ENCODE measurements at places on chromosomes 4 and X.

- no peak for DNase-seq
Measured at GRCh38 chrX:129959493-129959832, 23.0 kb upstream of the BCORL1 start.

- no peak for DNase-seq
Measured at GRCh38 chr4:129748991-129749390, 653.0 kb downstream of the C4orf33 start.

- no peak for DNase-seq
Measured at GRCh38 chr4:74942251-74942917, 9.5 kb downstream of the PARM1 start.

- no peak for DNase-seq
Measured at GRCh38 chrX:13688384-13688957, 457 bp upstream of the RAB9A start.

- peak; percentile 1 for DNase-seq
Measured at GRCh38 chr4:81874661-81875515, 403.2 kb upstream of the RASGEF1B start.

GRCh38 chr4:84495794-84496261, 3.3 kb downstream of the NKX6-1 start:
- DNase-seq: no peak

DNA sequence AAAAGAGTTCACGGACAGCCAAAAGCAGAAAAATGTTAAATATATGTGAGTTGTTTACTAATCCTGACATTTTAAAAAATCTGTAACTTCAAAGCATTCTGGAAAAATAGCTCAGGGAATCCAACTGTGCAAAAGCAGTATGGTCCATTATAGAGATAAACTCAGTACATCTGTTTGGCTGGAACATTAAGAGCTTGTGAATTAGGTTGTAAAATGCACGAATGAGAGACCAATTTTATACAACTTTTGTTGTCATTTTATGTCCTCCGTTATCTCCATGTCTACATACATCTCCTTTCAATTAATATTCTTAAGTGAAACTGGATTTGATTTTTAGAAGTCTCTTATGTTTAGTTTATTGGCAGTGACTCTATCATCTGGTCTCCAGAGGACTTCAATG, 367.0 kb upstream of the ATOH1 start:
- no peak for DNase-seq

DNA sequence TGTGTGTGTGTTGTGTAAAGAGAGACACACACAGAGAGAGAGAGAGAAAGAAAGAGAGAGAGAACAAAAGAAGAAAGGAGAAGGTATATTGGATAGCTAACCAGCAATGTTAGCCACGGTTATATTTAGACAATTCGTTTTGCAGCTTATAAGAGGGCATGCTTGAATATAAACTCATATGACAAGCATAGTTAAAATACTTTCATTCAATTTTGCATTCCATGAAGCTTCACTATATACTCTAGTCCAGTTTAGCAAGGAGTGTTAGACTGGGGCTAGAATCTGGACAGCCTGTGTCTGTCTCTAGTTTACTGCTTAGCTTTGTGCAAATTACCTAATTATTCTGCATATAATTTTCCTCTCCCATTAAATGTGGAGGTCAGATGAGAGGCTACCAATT, 525.9 kb upstream of the ZFP42 start:
- DNase-seq: no peak

- DNase-seq: no peak
Measured at GRCh38 chr4:174631901-174632758, 109.8 kb upstream of the HPGD start.

GRCh38 chr4:4568806-4569427, 27.1 kb upstream of the STX18 start:
- no peak for DNase-seq

DNA sequence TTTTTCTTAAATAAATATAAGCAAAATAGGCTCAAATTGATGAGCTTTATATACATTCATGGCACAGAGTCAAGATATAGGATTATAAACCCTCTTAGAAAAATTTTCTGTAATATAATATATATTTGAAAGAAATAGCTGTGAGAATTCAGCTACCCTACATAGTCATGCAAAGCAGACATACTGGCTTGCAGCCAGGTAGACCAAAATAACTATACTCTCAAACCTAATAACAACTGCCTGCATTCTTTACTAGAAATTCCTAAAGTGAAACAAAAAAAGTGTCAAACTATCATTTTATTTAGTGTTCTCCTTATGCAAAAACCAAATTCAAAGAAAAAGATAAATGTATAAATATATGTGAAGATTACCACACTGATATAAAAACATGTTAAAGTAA, 1390.2 kb downstream of the C4orf33 start:
- no peak for DNase-seq

DNA sequence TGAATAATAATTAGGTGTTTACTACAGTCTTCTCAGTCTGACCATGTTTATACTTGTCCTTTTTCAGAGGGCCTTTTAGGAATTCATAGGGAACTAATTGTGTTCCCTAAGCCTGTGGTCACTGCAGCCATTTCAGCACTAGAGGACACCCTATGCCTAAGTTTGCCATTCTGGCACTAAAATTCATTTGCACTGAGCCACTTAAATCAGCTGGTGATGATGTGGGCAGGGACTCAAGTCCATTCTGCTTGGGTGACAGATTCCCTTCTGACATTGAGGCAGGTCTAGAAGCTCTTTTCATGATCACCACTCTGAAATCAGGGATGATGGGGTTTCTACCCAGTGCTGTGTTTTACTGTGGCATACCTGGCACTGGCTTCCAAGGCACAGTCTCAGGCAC, 1178.9 kb upstream of the DIAPH2 start:
- no peak for DNase-seq

- DNase-seq: no peak
Measured at GRCh38 chr4:179583221-179583620, 2141.0 kb upstream of the AGA start.

- DNase-seq: no peak
Measured at GRCh38 chr4:40337523-40337922, 2.4 kb downstream of the CHRNA9 start.

GRCh38 chr4:73683033-73683432, 57.3 kb upstream of the CXCL8 start:
- DNase-seq: no peak

- DNase-seq: no peak
Measured at GRCh38 chr4:158877069-158877468, 108.2 kb downstream of the FNIP2 start.

DNA sequence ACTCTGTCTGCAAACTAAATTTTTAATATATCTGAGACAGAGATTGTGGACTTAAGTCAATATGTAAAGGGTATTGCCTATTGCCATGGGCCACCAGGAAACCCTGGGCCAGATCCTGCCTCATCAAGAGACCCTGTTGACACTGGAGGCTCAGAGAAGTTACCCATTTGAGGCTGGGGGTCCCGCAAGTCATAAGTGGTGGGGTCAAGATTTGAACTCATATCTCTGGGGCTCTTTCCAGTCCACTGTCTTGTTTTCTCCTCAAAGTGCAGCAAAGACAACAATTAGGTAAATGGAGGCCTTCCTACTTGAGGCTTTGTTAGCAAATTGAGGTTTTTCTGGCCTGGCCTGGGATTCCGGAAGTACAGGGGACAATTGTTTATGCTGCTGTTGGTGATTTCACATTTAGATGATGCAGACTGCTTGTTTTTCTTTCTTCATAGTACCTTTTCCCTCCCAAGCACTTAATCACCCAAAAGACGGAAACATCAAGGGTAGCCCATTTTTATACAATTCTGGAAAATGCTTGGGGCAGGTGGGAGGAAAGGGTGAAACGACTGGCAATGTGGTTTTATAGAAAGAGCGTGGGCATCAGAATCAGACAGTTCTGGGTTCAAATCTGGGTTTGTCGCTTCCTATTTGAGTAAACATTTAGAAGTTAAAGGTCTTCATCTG, 160.0 kb downstream of the SMIM20 start:
- no peak for DNase-seq

GRCh38 chr4:124203613-124204238, 508.8 kb downstream of the ANKRD50 start:
- no peak for DNase-seq

GRCh38 chr4:37392521-37393255, 148.1 kb downstream of the NWD2 start:
- no peak for DNase-seq

DNA sequence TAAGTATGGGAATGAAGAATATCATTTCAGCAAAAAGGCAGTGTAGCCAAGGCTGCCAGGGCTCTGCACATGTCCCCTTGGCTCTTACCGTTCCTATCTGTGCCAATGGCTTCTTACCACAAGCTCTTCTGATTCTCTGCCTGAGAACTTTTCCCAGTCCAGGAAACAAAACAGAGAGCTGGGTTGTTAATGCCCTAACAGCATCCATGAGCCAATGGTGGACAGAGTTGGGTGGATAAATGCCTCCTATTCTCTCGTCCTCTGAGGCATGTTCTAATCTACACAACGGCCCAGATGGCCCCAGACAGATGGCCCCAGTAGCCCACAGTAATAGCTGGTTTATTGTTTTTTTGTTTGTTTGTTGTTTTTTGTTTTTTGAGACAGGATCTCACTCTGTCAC, 28.0 kb downstream of the SCD5 start:
- no peak for DNase-seq

DNA sequence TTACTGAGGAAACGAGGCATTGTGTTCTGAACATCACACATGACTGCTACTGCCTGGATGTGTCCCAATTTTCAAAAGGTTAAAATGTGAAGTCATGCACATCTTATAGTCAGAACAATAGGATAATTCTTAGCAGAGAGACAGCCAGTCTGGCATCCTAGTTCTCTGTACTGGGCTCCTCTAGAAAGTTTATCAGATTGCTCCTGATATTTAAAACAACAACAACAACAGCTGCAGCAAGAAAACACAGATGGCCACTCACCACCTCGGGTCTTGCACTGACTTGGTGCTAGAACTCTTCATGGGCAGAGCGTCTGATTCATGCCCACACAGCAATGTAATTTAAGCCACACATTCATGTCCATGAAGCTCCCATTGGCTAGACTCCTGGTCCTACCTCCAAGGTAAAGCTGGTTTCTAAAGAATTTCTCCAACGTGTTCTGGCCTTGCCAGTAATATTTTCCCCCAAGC, 33.3 kb upstream of the SLC2A9 start:
- no peak for DNase-seq

- DNase-seq: no peak
Measured at GRCh38 chr4:2862528-2862927, 18.9 kb downstream of the ADD1 start.

DNA sequence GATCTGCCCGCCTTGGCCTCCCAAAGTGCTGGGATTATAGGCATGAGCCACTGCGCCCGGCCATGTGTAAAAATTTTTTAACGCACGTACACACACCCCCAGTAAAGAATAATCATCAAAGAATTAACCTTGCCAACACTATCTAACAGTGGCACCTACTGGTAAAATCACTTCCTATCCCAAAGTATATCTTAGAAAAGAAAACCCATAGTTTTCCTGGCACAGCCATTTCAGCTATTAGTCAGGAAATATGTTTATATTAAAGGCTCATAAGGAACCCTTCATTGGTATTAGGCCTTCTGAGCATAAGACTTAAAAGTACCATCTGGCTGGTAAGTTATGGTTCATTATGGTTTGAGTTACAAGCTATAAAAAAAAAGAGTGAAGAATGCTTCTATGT, 14.1 kb downstream of the S100G start:
- DNase-seq: peak; percentile 21

- DNase-seq: no peak
Measured at GRCh38 chr4:139798456-139798855, 132.8 kb downstream of the MGST2 start.

- no peak for DNase-seq
Measured at GRCh38 chrX:153802513-153803045, 8.1 kb downstream of the SSR4 start.

- no peak for DNase-seq
Measured at GRCh38 chr4:54571293-54572151, 86.2 kb upstream of the KIT start.

DNA sequence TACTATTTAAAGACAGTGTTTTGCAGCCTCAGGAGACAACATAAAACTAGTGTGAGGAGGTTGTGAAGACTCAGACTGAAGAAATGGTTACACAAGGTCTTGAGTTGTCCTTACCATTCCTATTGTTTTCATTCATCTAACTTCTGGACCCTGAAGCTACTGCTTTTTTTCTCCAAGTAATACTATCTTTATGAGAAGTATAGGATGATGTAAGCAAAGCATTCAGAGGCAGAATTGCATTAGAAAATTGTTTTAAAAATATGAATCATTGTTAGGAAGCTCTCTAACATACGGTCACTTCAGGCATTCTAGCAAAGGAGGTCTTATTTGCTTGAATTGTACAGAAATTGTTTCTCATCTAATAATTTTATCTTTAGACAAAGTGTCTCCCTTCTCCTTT, 357.8 kb downstream of the TLL1 start:
- no peak for DNase-seq

GRCh38 chrX:21528076-21528475, 130.1 kb downstream of the KLHL34 start:
- DNase-seq: no peak

DNA sequence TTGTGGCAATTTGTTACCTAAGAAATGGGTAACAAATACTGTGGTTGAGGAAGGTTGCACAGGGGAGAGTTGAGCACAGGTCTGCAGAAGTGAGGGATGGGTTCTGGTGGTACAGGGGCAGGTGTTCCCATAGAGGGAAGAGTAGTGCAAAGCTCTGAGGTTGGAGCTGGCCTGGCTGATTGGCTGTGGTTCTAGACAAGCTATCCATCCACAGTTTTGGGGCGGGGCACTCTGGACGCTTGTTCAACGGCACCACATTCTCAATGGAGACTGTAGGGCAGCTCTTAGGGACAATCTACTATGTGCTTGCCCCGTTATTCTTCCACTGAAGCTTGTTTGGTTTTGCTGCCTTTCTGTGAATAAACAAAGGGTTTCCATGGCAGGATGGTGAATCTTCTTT, 35.4 kb downstream of the NAT8L start:
- DNase-seq: no peak

DNA sequence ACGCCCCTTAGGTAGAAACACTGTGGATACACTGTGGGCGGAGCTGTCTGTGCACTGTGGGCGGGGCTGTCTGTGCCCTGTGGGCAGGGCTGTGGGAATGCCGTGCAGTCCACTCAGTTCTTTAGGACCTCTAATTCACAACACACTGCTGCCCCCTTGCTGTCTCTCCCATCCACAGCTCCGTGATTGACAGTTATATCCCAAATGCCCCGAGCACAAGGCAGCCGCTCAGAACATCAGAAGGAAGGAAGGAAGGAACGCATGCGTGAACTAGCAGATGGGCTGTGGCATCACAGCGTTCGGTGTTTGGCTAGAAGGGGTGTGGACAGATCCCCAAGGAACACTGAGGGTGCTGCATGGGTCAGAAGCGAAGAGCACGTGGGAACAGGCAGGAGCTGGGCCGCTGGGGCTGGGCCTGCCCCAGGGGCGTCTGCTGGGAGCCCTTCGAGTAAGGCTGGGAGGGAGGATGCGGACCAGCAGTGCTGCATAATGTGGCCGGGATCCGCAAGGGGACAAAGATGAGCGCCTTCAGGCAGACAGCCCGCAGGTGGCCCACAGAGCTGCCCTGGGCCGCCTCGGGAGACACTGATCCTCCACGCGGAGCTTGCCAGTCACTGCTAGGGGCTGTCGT, 29.8 kb downstream of the ACOX3 start:
- peak; percentile 55 for DNase-seq

- no peak for DNase-seq
Measured at GRCh38 chr4:76874176-76874575, 23.8 kb downstream of the SOWAHB start.
